Cardiac muscle cell (in vitro differentiated cells and primary cell): ENCODE measurements at places on chromosomes 12 and 14.

- no peak for DNase-seq
Measured at GRCh38 chr12:111993292-111994150, 19.4 kb downstream of the TMEM116 start.

GRCh38 chr12:131774576-131775391, 53.4 kb upstream of the MMP17 start:
- DNase-seq = no peak

- no peak for DNase-seq
Measured at GRCh38 chr14:54108481-54109471, 152.2 kb upstream of the BMP4 start.

DNA sequence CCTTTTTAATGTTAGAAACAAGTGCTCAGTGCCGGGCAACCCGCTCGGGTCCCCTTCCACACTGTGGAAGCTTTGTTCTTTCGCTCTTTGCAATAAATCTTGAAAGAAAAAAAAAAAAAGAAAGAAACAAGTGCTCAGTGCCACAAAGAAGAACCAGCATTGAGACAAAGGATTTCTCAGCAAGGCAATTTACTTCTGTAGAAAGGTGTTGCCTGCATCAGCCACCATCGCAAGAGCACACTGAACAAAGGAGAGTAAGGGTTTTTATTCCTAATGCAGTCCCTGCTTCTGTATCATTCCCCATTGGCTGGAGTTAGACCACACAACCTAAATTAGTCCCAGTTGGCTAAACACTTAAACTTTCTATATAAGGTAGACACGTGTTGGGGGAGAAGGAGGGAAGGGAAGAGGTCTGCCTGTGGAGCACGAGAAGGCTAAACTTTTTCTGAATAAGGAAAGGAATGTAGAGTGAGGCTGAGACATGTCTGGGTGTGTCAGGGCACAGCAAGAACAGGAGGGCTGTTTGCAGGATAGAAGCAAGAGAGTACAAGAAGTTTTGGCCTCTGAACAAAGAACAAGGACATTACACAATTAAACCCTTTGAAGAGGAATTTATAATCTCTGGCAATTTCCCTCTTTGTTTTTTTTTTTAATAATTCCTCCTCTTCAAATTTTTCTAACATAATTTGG, 21.4 kb downstream of the KLRF2 start:
- no peak for DNase-seq

DNA sequence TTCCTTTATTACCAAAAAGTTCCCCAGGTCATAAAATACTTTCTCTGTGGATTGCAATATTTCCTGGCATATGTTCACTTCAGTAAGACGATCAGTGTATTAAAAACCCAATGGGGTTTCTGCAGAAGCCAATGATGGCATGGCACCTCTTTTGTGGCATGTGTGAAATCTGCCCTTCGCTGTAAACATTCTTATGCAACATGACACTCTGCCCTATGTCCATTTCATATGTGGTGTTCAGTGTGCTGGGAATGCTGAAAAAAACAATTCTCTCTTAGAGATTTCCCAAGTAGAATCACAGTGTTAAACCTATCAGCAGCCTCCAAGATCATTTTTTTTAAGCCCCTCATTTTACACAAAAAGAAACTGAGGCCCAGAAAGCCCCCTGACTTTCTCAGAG, 2.3 kb upstream of the MYBPC1 start:
- no peak for DNase-seq

GRCh38 chr12:3083921-3084347, 6.8 kb downstream of the TSPAN9 start:
- no peak for DNase-seq

DNA sequence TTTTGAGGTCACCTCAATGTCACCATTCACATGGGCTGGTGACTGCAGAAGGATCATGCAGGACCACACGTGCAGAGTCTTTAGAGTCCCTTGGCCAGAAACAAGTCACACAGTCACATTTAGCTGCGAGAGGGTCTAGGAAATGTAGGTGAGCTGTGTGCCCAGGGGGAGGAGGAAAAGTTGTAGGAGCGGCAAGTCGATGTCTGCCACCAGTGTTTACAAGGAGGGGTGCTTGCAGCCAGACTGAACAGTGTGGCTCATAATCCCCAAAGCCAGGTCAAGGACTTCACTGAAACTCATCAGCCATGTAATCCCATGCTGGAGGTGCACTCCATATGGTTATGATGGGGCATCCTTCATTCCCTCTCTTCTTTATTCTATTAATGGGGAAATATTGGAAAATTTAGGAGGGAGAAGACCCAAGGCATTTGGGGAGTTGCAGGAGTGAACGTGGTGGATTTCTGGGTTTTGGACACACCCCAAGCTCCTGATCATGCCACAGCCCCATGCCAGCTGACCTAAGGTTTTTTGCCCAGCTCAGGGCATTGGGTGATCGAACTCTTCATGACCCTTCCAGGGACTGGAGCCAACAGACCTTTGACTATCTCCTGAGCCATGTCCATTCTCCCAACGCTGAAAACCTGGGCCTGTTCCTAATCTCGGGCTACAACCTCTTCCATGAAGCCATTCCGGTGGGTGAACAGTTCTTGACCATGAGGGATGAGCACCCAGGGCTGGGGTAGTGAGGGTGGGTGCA, 7.2 kb downstream of the DAO start:
- no peak for DNase-seq

GRCh38 chr14:93263416-93263815, 56.4 kb downstream of the UBR7 start:
- DNase-seq = no peak

DNA sequence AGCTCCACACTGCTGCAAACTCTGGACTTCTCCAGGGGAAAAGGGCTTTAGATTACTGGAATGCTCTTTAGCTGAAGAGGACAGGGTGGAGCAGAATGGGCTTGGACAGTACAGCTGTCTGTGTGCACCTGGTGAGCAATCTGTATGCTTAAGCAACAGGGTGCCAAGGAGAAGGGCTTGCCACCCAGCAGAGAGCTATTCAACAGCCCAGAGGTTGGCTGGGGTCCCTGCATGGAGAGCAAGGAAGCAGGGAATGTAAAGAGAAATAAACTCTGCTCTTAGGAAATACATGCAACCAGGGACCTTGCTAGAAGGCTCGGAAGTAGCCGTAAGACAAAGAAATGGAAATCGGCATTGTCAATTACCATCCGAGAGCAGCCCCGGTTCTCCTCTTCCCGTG, 53.0 kb upstream of the CORO1C start:
- DNase-seq = peak; percentile 37

- DNase-seq = no peak
Measured at GRCh38 chr14:90715495-90715894, 100.7 kb downstream of the TTC7B start.

DNA sequence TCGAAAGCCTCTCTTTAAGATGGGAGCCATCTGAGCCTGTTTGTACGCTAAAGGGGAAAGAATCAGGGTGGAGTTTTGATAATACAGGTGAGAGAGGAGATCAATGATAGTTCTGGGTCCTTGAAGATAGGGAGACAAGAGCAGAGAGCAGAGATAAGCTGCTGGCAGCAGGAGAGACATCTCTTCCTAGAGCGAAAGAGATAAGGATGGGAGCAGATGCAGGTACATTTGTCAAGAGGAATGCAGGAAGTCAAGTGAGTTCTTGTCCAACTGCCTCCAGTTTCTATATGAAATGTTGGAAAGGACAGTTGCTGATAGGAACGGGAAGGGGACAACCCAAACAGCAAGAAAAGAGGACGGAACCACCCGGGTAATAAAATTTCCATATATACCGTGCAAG, 24.7 kb upstream of the HIF1A start:
- no peak for DNase-seq

DNA sequence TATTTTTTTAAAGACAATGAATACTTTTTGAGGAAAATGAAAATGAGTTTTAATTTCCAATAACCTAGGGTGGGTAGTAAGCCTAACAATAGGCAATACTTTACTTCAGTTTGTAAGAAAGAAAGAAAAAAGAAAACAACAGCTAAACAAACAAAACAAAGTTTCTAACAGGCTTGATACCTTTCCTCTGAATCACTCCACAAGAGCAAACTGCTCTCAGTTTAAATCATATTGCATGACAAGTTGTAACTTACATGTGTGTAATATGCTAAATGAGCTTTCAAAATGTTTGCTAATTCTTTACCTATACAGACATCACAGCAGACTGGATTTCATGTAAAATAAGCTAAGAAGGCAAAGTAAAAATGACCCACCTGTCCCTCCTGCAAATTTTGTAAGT, 6.7 kb upstream of the LMO3 start:
- peak; percentile 23 for DNase-seq
